ENCODE measurements at places on chromosomes 6 and 20. TPM values are rescaled to one million over a fixed set of nuclear protein-coding genes. Genes with fewer than 3 reads are reported as not detected.

GRCh38 chr6:110270165-110270564, 88.0 kb downstream of the METTL24 start:
- no peak for DNase-seq

DNA sequence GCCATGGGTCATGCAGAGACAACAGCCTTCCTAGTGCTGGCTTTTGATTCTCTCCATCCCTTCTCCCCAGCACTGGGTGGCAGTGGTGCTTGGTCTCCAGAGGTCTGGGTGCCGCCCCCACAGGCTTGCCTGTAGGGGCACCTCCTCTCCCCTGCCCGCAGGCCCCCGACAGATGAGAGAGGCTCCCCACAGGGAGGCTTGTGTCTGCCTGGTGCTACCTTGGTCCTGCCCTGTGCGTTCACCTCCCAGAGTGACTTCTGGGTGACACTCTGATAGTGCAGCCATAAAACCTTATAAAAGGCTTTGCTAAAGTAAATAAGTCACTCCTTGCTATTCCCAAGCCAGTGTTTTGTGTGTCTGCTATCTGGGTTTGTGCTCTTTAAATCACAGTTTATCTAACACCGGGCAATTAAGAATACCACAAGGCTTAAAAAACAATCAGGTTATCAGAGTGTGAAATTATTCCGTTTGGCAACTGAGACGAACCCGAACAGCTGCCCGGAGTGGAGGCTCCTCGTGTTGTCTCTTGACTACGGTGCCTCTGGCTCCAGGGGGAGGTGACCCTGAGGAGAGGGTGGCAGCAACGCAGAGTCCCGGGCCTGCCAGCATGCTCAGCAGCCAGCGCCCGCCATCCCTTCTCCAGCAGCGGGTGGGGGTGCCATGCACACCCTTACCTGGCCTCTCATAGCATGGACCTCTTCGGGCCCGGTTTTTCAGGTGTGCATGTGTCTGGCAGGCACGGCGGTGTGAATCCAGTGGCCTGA, 5.4 kb upstream of the C20orf204 start:
- DNase-seq = no peak

DNA sequence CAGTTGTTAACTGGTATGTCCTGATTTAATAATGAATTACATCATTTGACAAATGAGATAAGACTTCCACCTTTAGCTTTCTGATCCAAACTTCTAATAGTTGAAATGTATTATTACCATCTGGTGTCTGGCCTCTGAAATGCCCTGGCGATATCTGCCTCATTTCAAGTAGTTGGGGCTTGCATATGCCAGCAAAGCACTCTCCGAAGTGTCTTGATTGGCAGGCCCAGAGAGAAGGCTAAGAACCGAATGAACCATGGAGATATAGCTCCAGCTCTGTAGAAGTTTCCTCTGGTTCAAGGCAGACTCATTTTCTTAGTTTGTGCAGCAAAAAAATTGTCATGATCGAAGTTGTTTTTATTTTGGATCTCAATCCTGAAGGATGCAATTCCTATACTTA, 13.4 kb upstream of the HIVEP2 start:
- DNase-seq = no peak

DNA sequence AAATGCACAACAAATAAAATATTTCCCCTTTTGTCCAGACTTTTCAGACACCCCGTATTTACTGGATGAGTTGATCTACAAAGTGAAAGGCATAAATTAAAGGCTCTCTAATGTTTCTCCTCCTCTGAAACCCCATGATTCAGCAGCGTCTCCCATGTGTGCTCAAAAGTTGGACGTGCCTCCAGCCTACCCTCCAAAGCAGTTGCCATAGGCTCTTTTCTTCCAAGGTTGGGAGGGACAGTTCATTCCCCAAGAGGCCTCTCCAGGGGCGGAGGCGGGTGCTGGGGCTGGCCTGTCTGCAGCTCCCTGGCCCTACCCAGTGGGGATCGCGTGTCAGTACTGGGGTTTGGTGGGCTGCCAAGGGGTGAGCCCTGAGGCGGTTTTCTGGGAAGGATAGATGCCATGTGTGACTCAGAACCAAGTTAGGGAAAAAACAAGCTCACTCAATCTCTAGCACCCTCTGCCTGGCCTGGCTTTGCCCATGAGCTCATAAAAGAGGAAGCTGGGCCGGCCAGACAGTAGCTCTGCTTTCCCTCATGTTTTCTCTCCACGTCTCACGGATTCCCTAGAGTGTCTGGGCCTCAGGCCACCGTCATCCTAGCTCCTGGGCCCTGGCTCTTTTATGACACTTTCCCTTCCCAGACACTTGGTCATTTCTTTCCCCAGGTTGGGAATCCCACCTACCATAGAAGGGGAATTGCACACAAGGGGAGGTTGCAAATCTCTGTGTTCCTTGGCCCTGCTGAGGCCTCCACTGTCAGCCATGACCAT, 8.0 kb upstream of the IER3 start:
- DNase-seq = peak; percentile 97

- no peak for DNase-seq
Observed at GRCh38 chr6:137370871-137371633, 123.1 kb downstream of the OLIG3 start.

GRCh38 chr6:143549949-143550268, 38.4 kb upstream of the FUCA2 start:
- no peak for DNase-seq

DNA sequence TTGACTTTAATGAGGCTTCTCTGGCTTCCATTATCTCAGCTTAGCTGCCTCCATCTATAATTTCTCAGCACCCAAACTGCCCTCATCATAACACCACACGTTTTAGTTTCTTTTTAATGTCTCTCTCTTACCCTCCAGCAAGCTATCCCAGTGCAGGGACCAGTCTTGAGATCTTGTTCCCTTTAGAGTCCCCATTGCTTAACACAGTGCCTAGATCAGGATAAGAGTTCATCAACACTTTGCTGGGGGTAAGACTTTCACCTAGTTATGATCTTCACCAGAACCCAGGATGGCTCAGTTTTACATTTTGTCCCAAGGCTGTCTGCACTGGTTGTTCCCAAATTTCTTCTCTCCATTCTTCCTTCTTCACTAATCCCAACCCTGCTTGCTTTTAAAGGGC, 126.1 kb downstream of the OR2B2 start:
- no peak for DNase-seq

DNA sequence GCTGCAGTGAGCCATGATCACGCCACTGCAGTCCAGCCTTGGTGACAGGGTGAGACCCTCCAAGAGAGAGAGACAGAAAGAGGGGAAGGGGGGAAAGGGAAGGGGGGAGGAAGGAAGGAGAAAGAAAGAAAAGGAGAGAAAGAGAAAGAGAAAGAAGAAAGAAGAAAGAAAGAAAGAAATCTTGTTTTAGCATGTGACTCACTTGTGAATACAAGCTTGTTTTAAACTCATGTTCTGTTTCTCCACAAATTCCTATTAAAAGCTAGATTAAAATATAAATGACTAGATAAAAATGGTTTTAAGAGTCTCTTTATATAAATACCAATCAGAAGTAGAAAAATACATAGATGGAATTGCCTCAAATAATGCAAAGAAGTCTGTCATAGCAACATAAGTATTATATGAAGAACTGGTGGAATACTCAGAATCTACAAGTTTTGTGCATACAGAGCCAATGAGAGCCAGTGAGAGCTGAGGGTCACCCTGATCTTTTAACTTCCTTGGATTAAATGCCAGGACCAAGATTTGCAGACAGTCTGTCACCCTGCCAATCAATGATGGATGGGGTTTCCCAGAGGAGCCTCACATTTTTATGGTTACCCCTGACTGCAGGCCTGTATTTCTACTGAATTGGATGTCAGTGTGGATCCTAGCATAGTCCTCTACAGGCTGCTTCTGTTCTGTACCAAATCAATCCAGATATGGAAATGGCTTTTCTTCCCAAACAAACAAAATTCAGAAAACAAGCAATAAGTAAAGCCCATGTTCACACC, 50.8 kb upstream of the LY86 start:
- no peak for DNase-seq

SLC4A11 gene
- total RNA-seq = 0.68 TPM

DNA sequence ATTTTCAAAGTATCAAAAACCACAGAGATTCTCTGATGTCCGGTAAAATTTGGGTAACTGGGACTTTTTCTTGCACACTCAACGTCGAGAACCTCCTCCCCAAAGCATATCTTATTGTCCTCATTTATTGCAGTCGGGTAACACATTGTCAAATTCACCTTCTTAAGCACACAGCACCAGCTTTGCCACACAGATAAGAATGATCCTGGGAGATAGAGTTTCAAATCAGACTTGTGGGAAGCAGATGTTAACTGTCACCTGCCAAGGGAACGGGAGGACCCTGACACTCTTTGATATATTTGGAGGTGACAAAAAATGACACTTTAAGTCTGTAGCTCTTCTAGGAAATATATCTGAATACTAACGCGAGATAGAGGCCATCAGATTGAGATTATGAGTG, 282.1 kb upstream of the BMP2 start:
- DNase-seq = no peak

GRCh38 chr6:19142275-19142674, 694.9 kb upstream of the ID4 start:
- DNase-seq = no peak

- DNase-seq = no peak
Observed at GRCh38 chr6:163679753-163680152, 265.2 kb downstream of the QKI start.

- no peak for DNase-seq
Observed at GRCh38 chr6:20688710-20689500, 154.6 kb downstream of the CDKAL1 start.

DNA sequence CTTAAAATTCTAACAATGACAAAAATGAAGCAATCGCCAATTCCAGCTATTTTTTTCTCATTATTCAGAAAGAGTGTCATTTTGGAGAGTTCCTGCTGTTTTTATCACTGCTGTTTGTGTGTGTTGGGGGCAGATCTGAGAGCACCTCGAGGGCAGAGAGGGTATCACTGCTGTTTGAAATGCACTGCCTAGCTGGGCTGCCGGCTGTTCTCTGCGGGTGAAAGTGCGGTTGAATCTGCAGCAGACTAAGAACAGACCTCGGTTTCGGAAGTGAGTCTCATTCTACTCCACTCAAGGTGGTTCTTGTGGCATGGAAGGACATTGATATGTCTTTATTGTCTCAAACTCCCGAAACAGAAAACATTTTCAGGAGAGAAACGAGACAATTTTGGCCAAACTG, 18.3 kb downstream of the INSM1 start:
- no peak for DNase-seq

CTSZ gene
- total RNA-seq = 174 TPM

UST gene
- 6.5 TPM for total RNA-seq

DNA sequence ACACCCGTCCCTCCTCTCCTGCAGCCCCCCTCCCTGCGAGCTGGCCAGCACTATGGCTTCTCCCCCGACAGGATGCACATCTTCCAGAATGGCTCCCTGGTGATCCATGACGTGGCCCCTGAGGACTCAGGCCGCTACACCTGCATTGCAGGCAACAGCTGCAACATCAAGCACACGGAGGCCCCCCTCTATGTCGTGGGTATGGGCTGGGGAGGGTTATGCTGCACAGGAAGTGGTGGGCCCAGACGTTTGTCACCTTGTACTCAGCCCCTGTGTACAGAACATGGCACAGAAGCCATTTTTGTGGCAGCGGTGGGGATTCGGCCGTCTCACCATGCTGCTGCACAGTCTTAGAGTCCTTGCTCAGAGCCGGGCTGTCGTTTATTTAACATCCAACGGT, 29.0 kb upstream of the SRF start:
- DNase-seq = no peak

- DNase-seq = no peak
Observed at GRCh38 chr6:113930183-113930582, 40.8 kb downstream of the HDAC2 start.

TBXT gene
- total RNA-seq = not detected

GRCh38 chr6:9085054-9085708, 649.8 kb upstream of the SLC35B3 start:
- no peak for DNase-seq

DNA sequence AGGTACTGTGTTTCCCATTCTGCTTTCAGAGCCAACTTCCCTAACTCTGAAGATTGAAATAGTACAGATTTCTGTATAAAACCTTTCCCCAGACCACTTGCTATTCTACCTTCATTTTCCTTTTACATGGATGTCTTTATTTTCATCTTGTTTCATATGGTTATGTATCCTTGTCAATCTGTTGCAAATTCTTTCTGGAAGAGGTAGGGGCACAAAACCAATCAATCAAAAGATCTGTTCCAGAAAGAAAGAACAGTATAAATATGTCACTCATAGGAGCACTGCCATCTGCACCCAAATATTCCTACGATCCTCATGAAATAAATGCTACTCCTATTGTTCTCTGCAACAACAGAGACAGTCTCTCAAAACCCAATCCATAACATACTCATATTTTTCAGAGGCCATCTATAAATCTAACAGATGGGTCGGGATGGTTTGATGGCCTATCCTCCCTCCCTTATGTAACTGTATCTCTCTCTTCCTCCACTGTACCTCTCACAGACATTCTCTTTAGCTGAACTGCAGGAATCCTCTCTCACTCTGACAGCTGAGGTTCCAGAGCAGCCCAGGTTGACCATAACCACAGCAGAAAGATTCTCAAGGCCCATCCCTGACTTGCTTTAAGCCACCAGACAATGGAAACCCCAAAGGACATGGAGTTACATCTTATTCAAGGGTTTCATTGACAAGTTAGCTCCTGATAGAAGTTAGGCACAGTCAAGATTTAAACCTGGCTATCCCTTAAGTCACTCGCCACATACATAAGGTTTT, 112.8 kb downstream of the ZMYND8 start:
- DNase-seq = no peak

DNA sequence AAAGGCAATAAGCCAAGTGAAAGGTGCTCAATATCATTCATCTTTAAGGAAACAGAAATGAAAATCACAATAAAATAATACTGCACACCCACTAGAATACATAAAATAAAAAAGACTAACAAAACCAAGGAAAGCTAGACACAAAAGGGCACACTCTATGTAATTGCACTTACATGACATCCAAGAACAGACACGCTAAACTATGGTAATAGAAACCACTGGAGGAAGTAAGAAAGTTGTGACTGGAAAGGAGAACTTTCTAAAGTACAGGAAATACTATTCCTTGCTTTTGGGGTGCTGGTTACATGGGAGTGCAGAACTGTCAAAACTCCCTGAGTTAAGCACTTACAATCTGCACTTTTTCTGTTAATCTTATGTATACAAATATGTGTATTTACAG, 253.7 kb upstream of the RUNX2 start:
- no peak for DNase-seq

- DNase-seq = no peak
Observed at GRCh38 chr6:89928604-89929003, 34.3 kb downstream of the GJA10 start.

DNA sequence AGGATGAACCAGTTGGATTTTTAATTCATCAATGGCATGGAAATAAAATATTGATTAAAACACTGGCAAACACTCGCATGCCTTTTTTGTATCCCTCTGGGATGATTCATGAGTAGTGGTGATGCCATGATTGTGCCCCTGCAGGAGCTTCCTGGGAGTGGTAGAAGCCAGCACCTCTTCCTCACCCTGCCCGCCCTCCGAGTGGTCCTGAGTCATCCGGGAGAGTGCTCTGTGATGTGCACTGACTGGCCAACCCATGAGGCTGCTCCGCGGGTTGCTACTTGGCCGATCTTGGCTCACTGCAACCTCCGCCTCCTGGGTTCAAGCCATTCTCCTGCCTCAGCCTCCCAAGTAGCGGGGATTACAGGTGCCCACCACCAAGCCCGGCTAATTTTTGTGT, 27.4 kb downstream of the GJA10 start:
- DNase-seq = no peak

Data from left cardiac atrium (tissue), 4 donors.